NCI-H748 treated with DMSO at 0.1 percent for 48 hours (cell line): ENCODE measurements at places on chromosomes 5 and 9.

DNA sequence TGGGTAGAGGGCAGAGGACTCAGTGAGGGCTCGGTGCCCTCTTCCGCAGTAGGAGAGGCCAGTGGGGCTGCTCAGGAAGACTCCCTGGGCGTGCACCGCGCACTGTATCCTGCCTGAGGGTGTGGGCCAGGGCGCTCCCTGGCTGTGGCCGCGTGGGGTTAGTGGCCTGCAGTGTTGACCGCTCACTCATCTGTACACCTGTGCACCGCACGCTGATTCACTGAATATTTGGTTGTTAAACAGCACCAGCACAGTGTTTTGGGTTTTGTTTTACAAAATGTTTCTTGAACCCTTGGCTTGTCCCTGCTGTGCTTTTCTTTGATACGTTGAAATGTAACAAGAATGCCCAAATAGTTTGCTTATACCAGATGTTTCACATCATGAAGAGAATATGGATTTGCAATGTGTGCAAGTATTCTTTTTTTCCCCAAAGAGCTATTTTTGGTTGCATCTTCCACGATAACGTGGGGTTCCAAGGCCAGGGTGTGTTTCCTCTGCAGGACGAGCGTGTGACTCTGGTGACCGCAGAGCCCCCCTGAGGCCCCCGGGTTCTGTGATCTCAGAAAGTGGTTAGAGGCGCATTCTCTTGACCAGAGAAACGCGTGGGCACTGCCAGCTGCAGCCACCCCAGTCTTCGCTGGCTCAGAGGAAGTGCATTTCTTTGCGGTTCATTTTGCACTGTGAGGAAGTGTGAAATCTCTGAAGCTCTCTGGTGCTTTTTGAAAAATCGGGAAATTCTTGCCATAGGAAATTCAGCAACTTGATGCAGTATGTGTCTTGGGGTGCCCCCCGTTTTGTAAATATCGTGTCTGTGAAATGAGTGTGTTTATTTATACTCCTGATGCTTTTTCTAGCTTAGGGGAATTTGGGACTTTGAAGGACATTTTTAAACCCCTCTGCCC, 46.9 kb downstream of the AHRR start:
- DNase-seq: no peak

GRCh38 chr5:165360784-165361542, 1855.5 kb downstream of the MAT2B start:
- DNase-seq: no peak

- no peak for DNase-seq
These were observed 11.1 kb downstream of the NIPSNAP3B start for GRCh38 chr9:104774831-104775573.

- no peak for DNase-seq
These were observed 36.1 kb upstream of the UBE2D2 start for GRCh38 chr5:139524940-139525585.

GRCh38 chr9:84484172-84484571, 143.6 kb upstream of the SLC28A3 start:
- DNase-seq: no peak

DNA sequence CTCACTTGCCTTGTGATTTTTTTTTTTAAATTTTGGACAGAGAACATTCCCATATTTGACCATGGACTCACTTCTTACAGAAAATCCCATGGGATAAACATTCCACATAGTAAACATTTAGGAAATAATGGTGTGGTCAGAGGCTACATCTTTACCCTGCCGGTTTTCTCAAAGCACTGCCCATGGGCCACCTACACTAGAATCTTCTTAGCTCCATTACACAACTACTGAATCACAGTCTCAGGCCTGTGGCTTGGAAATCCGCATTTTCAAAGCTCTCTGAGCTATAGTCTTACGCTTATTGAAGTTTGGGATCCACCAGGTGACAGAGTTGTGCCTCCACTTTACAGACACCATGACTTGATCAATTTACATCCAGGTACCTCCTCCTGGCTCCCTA, 39.4 kb downstream of the ALG2 start:
- no peak for DNase-seq

GRCh38 chr9:108913391-108913790, 20.5 kb downstream of the ELP1 start:
- no peak for DNase-seq

- no peak for DNase-seq
These were observed 8.2 kb upstream of the TOR4A start for GRCh38 chr9:137269231-137269772.

GRCh38 chr5:135913713-135914626, 18.3 kb upstream of the IL9 start:
- DNase-seq: no peak
